Stimulated activated CD4-positive, alpha-beta T cell treated with anti-CD3 and anti-CD28 coated beads, TNF-alpha, amount 100 ng/mL, for 48 hours (primary cell): ENCODE measurements at places on chromosomes 12 and 14.
A peak's percentile ranks its signal among the peaks of the same experiment; 100 is the strongest.

- DNase-seq = no peak
These were observed 4.9 kb downstream of the PTGDR start for GRCh38 chr14:52272375-52272774.

DNA sequence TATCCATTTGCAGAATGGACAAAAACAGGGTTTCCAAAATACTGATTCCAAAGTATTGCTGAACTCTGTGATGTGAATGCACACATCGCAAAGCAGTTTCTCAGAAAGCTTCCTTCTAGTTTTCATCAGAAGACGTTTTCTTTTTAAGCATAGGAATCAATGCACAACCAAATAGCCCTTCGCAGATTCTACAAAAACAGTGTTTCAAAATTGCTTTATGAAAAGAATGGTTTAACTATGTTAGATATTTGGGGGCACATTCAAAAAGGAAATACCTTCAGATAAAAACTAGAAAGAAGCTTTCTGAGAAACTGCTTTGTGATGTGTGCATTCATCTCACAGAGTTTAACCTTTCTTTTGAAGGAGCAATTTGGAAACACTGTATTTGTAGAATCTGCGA is 569.7 kb downstream of the ALG10 start:
- no peak for DNase-seq

- DNase-seq = no peak
These were observed 279.0 kb downstream of the SLC16A7 start for GRCh38 chr12:59874781-59875180.

DNA sequence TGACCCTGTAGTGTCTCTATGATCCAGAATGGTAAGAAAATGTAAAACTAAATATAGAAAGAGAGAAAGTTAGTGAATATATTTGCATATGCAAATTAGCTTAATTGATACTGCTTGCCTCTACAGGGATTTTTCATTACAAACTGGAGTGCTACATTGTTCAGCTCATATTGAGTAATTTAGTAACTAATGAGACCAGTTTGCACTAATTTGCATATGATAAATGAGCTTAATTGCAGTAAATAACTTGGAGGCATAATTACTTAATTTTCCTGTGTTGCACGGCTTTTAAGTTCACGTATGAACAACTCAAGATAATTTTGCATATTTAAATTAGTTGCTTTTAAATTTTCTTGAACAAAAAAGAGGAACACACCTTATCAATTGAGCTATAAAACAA is 436.5 kb downstream of the NPAS3 start:
- no peak for DNase-seq

- no peak for DNase-seq
These were observed 36.8 kb downstream of the SPTSSA start for GRCh38 chr14:34425095-34425851.

DNA sequence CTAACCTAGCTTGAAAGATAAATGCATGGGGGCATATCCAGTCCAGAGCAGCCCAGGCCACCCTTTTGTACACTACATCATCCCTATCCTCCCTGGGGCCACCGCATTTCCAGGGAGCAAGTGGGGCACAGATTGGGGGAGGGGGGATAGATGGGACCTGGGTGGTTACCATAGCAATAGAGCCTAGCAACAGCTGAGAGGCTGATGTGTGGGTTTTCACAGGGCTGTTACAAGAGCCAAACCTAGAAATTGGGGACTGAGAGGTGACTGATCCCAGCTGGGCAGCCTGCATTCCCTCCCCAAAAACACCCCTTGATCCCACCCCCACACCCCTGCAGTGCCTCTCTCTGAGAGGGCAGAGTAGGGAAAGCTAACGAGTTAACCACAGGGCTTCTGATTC is 3.7 kb upstream of the ZNF384 start:
- no peak for DNase-seq

DNA sequence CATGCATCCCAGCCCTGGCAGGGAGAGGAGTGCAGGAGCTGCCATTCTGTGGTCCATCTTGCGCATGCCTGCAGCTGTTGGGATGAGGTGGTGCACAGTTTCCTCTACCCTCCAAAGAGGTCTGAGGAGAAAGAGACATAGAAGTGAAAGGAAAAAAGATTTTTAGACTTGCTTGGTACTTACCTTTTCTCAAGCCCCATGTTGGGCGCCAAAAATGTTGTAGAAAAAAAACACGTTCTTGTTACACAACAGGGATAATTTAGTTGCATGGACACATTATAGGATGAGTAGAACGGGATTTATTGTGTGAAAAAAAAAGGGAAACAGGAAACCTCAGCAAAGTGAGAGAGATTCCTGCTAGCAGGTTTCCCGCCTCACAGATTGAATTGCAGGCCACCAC is 244.4 kb upstream of the GARIN2 start:
- DNase-seq = no peak

- DNase-seq = no peak
These were observed 74.2 kb downstream of the TMTC1 start for GRCh38 chr12:29709496-29710040.

DNA sequence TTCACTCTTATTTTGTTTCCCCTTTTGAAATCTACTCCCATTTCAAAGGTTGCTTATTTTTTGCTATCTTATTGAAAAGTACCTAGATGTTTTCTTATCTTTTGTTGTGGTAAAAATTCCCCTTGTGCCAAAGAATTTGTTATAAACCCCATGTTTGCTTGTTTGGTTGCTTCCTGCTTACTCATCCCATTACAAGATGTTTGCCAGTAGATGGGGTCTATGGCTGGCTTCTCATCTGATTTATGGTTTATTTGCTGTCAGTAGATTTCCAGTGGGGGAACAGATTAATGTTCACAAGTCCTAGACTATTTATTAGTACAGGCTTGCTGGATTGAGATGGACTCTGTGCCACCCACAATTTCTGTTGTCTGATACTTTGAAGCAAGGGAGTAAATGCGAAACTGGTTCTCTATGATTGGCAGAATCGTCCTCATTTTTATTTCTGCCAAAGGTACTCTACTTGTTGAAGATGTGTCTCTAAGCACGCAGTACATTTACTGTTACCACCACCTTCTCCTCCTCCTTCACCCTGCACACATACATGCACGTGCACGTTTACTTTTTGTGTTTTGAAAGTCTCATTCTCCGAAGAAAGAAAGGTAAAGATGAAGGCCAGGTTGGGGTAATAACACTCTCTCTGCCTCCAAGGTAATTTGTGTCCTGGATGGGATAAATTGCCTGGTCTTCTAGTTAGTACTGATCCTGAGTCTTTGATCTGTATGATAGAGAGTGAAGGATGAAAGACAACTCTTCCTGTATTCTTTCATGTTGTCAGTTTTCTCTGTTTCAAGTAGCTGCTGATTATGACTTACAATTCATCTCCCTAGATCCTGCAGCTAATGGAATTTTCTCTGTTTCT is 117.2 kb upstream of the ATP2B1 start:
- no peak for DNase-seq

DNA sequence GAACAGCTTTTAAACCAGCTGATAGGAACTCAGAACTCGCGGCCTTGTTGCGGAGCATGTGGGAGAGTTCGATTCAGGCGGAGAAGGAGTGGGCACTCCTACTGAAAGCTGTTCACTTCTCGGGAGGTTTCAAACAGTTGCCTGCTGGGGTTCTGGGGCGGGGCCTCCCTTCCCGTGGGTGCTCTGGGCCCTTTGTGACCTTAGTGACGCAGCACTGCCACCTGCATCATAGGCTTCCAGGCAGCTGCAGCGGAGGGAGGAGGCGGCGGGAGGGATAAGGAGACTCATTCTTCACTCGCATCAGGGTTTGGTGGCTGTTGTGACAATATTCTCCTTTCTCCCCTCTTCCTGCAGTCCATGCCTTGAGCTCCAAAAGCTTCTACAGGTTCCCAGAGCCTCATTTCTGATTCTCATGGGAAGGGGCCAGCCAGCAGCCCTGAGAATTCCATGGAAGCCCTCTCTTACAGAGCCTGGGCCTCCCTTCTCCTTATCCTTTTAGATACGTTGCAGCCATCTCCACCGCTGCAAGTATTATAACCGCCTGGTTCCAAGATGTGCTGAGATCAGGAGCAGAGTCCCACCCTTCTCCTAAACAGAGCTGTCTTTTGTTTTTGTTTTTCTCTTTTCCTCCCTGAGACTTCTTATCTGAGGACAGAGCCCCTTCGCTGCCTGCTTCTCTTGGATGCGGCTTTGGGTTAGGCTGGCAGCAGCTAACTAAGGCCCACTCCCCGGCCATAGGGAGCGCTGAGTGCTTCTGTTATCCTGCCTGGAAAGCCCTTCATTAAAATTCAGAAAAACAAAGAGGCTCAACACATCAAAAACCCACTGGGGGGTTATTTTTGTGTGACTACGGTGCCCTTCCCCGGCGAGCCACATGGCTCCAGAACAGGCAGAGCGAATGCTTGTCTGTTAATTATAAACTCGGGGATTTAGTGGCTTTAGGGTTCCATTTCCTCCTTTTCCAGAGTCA is 67.6 kb upstream of the GPATCH2L start:
- no peak for DNase-seq

GRCh38 chr14:92105893-92106142 is 564 bp downstream of the ATXN3 start:
- DNase-seq = no peak

GRCh38 chr14:38000340-38000739 is 207.4 kb upstream of the SSTR1 start:
- no peak for DNase-seq

GRCh38 chr12:75087654-75088053 is 122.0 kb downstream of the KCNC2 start:
- DNase-seq = no peak

GRCh38 chr14:65239938-65240296 is 137.6 kb upstream of the MAX start:
- no peak for DNase-seq

GRCh38 chr12:25995906-25996305 is 37.4 kb downstream of the RASSF8 start:
- no peak for DNase-seq

GRCh38 chr12:51639361-51639760 is 48.3 kb downstream of the SCN8A start:
- no peak for DNase-seq

DNA sequence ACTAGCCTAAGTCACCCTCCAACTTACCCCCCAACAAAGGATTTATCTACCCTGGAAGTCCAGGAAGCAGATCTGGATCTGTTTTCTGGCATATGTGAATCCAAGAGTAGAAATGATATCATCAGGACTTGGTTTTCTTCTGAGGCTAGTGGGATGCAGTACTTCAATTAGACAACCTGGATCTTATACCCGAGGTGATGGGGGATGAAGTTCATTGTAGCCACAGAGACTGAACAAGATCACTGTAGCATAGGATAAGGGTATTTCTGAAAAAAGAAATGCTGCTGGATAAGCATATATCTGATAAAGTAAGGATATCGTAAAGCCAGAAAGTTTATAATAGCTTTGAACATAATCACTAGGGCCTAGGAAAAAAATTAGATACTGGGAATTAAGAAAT is 174.4 kb downstream of the FOXA1 start:
- DNase-seq = no peak

DNA sequence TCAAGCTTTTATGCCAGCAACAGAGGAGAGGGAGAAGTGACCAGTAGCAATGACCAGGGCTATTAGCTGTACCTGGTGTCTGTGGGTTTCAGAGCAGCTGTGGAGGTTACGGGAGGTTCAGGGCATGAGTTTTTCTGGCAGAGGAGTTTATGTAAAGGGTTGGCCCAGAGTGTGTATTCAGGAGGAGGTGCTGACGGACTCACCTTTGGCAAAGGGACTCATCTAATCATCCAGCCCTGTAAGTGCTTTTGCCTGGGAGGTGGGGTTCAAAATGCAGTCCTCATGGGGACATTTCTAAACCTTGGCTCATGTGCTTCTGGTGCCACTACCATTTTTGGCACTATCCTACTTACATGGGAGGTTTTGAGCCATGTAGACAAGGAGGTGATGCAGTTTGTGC is 95.3 kb downstream of the DAD1 start:
- DNase-seq = no peak

- DNase-seq = no peak
These were observed 13.1 kb downstream of the CFAP54 start for GRCh38 chr12:96502477-96502876.

DNA sequence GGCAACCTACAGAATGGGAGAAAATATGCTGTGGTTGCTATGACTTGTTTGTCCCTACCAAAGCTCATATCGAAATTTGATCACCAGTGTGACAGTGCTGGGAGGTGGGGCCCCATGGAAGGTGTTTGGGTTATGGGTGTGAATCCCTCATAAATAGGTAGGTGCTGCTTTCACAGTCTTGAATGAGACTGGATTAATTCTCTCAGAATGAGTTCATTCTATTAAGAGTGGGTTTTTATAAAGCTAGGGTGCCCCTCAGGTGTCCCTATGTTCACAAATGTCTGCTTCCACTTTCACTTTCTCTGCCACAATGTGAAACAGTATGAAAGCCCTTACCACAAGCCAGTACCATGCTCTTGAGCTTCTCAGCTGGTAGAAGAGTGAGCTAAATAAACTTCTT is 133.5 kb downstream of the CPNE8 start:
- peak; percentile 2 for DNase-seq

DNA sequence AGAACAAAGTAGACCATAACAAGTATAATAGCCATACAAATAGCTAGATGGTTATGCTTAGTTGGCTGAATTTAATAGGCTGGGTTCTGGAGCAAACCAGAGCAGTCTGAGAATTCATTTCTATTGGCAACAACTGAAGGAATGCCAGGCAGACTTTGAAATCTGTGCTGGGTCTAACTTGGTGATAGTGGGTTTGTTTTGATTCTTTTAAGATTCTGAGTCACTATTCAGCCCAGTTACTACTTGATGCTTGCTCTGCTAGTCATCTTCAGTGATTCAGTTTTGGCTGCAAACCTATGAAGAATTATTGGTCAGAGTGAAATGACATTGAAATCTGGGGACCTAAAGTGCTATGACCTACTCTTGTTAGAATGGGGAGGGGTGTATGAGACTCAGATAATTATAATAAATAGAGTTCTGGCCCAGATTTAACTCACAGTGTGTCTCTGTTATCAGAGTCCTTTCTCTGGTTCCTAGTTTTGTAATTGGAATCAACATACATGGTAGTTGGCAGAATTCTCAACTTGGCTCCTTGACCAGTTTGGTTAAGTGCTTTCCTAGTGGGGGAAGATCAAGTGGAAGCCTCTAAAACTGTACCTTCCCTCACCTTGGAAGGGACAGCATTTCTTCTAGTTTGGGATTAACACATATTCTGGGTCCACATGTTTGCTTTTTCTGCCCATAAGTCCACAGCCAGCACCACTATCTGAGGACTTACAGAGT is 43.5 kb downstream of the MNAT1 start:
- DNase-seq = no peak

DNA sequence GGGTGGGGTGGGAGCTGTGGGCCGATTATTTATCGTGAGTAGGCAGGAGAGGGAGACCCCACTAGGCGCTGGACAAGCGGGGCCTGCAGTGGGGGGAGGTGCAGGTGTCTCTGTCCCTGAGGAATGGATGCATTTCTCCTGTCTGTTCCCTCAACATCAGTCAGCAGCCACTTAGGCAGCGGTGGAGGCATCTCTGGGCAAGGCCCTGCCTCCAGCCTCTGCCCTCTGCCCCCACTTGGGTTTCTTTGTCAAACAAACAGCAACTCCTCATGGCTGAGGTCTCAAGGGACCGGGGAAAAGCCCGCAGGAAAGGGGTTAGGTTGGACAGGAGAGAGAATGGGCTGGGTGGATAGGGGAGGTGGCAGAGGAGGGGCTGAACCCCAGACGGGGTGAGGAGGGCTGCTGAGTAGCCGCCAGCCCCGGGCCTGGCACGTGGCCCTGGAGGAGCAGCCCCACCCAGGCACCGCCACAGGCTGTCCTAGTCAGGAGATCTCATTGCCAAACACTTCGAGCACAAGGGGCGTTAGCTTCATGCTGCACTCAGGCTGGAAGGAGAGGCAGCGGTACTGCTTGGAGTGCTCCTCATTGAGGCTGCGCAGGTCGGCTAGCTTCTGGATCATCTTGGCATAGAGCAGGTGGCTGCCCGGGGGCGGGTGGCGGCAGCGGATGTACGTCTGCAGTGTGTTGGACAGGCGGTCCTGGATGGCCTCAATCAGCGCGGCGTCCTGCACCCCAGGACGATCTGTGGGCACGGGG is 24.7 kb upstream of the HDAC7 start:
- no peak for DNase-seq
